Left ventricle myocardium inferior (tissue), 1 donor: ENCODE measurements at places on chromosomes 11 and 22.

- DNase-seq, result no peak
Measured at GRCh38 chr11:26194881-26195280, 137.0 kb upstream of the ANO3 start.

DNA sequence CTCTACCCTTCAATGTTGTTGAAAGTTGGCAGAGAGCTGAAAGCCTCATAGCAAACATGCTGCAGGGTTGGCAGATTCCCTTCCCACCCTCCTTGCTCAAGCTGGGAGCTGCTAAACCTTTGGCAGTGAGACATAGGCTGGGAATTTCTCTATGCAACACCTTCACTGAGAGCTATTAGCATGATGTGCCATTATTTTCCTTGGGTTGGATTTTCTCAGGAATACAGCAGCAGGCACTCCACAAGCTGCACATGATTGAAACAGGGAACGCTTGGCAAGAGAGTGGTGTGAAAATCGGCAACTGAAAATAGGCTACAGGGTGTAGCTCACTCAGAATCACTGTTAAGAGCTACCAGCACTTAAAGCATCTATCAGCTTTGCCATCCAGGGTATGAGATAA lies 9.6 kb upstream of the ALKBH3 start:
- no peak for DNase-seq

- no peak for DNase-seq
Measured at GRCh38 chr22:37379722-37380121, 47.6 kb downstream of the ELFN2 start.

GRCh38 chr22:19843857-19844376 lies 10.8 kb downstream of the GNB1L start:
- no peak for DNase-seq

- DNase-seq, result no peak
Measured at GRCh38 chr11:11998091-11998781, 10.2 kb downstream of the DKK3 start.

DNA sequence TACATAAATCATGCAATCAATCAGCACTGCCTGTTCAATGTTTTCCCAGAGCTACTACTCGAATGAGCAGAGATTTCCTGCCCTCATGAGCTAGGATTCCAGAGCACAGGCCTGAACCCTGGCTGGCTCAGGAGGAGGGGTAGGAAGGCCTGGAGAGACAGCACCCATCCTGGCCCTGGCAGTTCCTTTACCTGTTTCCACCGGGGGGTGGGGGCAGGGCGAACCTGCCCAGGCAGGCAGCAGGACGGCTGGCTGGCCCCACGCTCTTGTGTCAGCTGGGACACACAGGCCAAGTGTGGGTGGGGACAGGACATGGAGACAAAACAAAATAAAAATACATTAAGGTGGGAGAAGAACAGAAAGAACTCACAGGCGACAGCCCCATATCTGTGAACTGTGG lies 109.8 kb upstream of the BID start:
- DNase-seq, result peak; percentile 28

DNA sequence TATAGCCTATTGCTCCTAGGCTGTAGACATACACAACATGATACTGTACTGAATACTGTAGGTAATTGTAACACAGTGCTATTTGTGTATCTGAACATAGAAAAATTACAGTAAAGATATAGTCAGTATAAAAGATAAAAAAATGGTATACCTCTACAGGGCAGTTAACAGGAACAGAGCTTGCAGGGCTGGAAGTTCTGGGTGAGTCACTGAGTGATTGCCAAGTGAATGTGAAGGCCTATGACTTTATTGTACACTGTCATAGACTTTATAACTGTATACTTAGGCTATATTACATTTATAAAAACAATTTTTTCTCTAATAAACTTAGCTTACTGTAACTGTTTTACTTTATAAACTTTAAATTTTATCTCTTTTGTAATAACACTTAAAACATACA lies 332.4 kb upstream of the ARHGAP42 start:
- DNase-seq, result no peak

- DNase-seq, result no peak
Measured at GRCh38 chr11:25993016-25993415, 338.9 kb upstream of the ANO3 start.
